CD4-positive, alpha-beta T cell treated with Interleukin-15 for 4 hours (primary cell): ENCODE measurements at places on chromosomes 5 and 9.

DNA sequence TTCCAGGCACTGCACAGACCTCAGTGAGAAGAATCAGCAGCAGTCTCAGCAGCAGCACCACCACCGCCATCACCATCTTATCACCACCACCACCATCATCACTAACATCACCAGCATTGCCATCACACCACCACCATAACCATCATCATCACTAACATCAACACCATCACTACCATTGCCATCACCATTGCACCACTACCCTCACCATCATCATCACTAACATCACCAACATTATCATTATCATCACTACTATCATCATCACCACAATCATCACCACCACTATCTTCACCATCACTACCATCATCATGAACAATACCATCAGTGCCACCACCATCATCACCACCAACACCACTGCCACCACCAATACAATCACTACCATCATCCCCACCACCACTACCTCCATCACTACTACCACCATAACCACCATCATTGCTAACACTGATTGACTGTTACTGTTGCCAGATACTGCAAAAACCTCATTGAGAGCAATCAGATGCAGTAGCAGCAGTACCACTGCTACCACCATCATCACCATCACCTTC lies 61.7 kb downstream of the ABLIM3 start:
- DNase-seq, result no peak

GRCh38 chr9:108953983-108954574 lies 19.9 kb downstream of the ABITRAM start:
- DNase-seq, result peak; percentile 38

DNA sequence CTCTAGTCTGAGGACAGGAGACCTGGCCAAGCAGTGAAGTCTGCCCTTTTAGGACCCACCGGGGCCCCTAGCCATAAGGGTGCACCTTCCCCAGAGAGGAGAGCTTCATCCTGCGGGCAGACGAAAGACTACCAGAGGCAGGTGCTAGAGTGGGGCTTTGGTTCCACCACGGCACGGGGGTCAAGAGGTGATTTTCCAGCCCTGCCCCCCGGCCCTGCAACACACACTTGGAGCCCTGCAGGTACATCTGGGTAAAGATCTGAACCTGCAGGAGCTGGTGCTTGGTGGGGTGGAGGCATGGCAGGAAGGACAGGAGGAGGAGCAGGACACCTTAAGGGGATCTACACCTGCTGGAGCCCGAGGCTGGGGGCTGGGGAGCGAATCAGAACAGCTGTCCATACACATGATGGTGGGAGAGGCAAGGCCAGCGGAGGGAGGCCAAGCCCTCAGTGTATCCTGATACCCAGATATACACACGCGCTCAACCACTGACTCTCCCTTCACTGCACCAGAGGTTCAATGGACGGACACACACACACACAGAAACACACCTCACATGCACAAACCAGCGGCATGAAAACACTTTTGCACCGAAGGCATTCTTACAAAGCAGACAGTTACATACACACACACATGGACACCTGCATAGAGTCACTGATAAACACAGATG lies 98.4 kb upstream of the MVB12B start:
- DNase-seq, result no peak

DNA sequence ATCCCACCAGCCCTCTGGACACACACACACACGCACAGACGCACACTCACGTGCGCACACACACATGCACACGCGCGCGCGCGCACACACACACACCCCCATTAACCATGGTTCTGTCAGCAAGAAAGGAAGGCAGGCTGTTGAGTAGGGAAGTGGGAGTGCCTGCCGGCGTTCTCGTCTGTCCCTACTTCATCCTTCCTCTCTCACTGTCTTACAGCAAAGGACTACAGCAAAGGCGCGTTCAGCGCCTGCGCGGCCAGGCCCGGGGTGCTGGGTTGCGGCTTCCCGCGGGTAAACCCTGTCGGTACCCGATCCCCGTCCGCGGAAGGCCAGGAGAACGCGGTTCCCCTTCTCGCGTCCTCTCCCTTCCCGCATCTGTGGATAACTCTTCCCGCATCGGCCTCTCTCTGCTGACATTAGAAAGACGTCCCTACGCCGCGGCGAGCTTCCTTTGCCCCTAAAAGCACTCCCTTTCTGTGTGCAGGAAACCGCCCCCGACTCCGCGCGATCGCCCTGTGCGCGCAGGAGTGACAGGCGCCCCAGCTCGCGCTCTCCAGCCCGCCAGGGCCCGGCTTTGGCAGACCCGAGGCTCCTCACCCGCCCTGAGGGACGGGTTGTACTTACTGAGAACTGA lies 219.2 kb downstream of the AGTPBP1 start:
- no peak for DNase-seq

GRCh38 chr5:176873541-176874172 lies 25.5 kb downstream of the HK3 start:
- DNase-seq, result no peak

DNA sequence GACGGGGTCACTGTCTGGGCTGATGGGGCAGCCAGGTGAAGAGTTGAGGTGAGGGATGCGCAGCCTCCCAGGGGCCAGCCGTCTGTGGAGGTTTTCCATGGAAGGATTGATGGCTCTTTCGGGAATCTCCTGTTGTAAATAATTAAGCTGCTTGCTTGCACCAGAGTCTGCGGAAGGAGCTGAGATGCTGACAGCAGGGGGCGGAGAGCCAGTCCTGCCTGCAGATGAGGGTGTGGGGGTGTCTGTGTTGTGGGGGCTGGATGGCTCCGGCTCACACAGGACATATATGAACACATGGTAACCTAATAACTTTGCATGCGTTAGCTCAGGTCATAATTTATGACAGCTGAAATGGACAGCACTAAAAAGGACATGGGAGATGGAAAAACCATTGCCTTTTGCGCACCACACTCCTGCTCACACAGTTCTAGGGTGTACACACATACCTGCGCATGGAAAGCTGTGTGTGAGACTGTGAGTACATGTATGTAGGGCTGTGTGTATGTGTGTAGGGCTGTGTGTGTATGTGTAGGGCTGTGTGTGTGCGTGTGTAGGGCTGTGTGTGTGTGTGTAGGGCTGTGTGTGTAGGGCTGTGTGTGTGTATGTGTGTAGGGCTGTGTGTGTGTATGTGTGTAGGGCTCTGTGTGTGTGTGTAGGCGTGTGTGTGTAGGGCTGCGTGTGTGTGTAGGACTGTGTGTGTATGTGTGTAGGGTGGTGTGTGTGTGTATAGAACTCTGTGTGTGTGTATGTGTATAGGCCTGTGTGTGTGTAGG lies 36.8 kb upstream of the SEMA4D start:
- no peak for DNase-seq

GRCh38 chr9:35771075-35771433 lies 17.0 kb upstream of the MSMP start:
- no peak for DNase-seq

GRCh38 chr9:133141833-133142595 lies 21.0 kb upstream of the RALGDS start:
- peak; percentile 93 for DNase-seq

GRCh38 chr5:111461255-111461671 lies 51.1 kb downstream of the STARD4 start:
- no peak for DNase-seq

GRCh38 chr9:129163753-129164152 lies 14.3 kb downstream of the IER5L start:
- DNase-seq, result no peak

DNA sequence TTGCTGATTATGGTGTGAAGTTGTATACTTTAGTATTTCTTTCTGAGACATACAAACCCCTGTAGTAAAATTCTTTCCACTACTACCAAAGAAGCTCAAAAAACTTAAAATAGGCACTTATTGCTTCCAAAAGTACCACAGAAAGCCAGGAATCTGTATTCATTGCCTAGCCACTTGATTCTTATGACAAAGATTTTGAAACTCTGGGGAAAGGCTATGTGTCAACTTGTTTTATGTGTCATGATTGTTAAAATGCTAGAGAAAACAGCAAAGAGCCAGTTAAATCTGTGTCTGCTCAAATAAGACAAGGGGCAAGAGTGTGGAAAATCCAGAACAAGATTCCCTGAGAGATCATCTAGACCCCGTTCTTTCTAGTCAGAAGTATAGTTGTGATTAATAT lies 6.0 kb downstream of the KIF2A start:
- DNase-seq, result no peak

DNA sequence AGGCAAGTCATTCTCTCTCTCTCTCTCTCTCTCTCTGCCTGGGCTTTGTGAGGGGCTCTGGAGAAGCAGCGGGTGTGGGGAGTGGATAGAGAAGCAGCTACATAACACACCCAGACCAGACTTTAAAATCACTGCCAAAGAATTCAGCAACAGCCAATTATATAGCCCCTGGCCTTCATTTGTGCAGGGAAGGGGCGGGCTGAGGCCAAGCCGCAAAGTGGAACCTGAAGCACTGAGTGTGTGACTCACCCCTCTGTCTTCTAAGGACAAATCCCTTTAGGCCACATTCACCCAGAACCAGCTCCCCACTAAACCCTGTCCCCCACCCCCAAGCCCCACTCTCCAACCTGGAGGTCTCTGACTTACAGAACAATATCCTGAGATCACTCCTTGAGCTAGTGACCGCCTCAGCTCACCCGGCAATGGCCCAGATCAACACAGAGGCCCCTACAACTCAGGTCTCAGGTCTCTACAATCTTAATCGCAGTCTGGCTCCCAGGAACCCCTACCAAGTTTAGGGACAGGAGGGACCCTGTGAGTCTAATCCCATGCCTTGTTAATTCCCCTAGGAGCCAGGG lies 6.0 kb downstream of the B4GALT1 start:
- DNase-seq, result peak; percentile 60

- DNase-seq, result no peak
These were observed 656.3 kb downstream of the ANXA1 start for GRCh38 chr9:73807952-73808351.

DNA sequence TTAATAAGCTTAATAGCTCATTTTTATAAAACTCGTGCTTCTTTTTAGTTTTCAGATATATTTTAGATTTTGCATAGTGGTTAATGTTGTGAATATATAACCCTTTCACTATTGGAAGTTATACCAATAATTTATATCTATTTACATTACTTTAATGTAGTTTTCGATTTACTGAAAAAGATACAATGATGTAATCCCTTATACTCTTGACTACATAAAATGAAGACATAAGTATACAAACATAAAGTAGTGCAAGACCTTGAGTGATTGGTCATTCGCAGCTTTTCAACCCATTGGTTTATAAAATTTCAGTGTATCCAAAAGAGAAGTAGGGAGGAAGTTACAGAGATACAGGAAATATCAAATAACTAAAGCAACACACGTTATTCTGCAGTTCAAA lies 84.3 kb upstream of the GRHPR start:
- no peak for DNase-seq
